HFF-Myc (cell line): ENCODE measurements at places on chromosomes 12 and 14.

DNA sequence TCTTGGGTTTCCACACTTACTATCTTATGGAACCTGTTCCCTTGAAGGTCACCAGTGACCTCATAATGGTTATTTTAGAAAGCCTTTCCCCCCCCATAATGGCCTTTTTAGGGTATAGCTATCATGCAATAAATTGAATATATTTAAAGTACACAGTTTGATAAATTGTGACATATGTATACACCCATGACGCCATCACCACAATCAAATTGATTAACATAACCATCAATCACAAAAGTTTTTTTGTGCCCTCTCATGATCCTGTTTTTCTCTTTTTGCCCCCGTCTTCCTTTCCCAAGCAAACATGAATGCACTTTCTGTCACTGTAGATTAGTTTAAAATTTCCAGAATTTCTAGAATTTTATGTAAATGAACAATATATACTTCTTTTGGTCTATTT, 28.7 kb upstream of the OR4E1 start:
- DNase-seq = no peak

GRCh38 chr12:132773077-132773955, 11.7 kb upstream of the ANKLE2 start:
- DNase-seq = no peak

GRCh38 chr12:124045671-124046455, 72.8 kb downstream of the ZNF664 start:
- DNase-seq = no peak

- DNase-seq = no peak
Measured at GRCh38 chr14:49769171-49769570, 1.2 kb downstream of the KLHDC2 start.

GRCh38 chr12:52151837-52152783, 39.7 kb downstream of the KRT80 start:
- no peak for DNase-seq

- DNase-seq = no peak
Measured at GRCh38 chr12:113277511-113277910, 56.2 kb downstream of the TPCN1 start.

DNA sequence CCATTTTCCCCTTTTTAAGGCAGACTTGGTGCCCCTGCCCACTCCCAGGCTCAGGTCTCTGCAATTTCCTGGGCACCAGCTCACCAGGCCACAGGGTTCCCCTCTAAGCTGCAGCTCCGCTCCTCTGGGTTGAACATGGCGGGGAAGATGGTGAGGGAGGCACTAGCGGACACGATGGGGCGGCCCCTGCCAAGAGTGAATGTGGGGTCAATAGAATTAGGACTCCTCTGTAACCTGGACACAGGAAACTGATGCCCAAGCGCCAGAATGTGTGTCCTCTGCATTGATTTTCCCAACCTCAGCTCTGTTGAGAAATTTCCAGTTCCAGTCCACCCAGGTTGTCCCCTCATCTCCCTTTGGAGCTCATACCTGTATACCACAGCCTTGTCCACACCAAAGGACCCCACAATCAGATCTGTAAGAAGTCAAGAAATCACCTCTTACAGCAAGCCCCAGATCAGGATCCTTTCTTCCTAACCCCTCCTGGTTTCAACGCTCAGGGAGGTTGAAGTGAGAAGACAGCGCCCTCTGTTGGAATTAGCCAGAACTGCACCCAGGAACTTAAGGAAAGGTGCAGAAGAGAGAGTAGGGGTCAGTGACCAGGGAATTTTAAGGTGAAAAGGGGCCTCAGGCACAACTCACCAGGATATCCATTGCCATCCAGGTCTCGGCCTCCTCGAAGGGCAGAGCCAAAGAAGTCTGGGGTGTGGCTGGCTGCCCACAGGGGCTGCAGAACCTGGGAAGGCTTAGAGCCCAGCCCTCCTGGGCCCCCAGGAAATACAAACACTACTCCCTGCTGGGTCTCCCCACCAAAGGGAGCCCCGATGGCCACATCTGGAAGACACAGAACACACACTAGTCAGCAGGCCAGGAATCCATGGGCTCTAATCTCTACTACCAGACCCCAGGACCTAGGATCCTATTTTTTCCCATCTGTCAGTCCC, 14.7 kb downstream of the ITGA5 start:
- no peak for DNase-seq

GRCh38 chr12:51759175-51759574, 89.3 kb downstream of the FIGNL2 start:
- no peak for DNase-seq

GRCh38 chr12:2267703-2268470, 215.1 kb downstream of the CACNA1C start:
- no peak for DNase-seq

DNA sequence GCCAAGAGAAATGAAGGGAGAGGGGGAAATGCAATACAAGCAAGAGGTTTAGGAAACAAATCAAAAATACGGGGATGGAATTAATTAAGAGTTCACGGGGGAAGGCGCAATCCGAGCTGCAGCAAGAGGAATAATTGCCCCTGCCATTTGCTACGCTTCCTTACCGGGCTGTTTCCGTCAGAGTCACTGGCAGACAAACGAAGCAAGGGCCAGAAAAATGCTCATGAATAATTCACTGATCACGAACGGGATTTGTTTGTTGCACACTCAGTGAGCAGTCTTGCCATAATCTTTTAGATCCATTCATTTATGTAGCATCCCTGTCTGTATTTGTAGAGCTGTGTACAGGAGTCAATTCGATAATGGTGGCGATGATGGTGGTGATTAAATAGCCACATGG, 39.0 kb downstream of the PLXNC1 start:
- DNase-seq = no peak

GRCh38 chr12:131084341-131085011, 130.8 kb downstream of the ADGRD1 start:
- no peak for DNase-seq

GRCh38 chr12:52259657-52260243, 14.7 kb upstream of the KRT86 start:
- no peak for DNase-seq

- no peak for DNase-seq
Measured at GRCh38 chr12:105201299-105201698, 34.7 kb downstream of the APPL2 start.

- no peak for DNase-seq
Measured at GRCh38 chr12:6966351-6966750, 4.1 kb downstream of the PHB2 start.

- DNase-seq = no peak
Measured at GRCh38 chr12:75439048-75439447, 41.5 kb upstream of the GLIPR1 start.

GRCh38 chr12:117026343-117026742, 72.9 kb downstream of the TESC start:
- no peak for DNase-seq

GRCh38 chr12:98997899-98998298, 352.8 kb downstream of the APAF1 start:
- DNase-seq = no peak

GRCh38 chr14:101598159-101598558, 36.9 kb downstream of the DIO3 start:
- DNase-seq = no peak
